ENCODE measurements at places on chromosomes 7 and 10. TPM values are rescaled to one million over a fixed set of nuclear protein-coding genes. Genes with fewer than 3 reads are reported as not detected.
A peak's percentile ranks its signal among the peaks of the same experiment; 100 is the strongest.

Gene ZNF239
- not detected for total RNA-seq

Gene SFRP4
- total RNA-seq = not detected

Gene GSAP
- total RNA-seq = 18.0 TPM

- H3K4me3 ChIP-seq = no peak overlapping the region
- H3K4me1 ChIP-seq = no peaks in the 10 kb centered on the region
- no peaks in the 10 kb centered on the region for H3K27me3 ChIP-seq
- no peak for DNase-seq
- no peaks in the 10 kb centered on the region for H3K36me3 ChIP-seq
- no peak overlapping the region for H3K27ac ChIP-seq
These were observed 291.6 kb upstream of the KIAA1217 start for GRCh38 chr10:23917251-23917840.

DNA sequence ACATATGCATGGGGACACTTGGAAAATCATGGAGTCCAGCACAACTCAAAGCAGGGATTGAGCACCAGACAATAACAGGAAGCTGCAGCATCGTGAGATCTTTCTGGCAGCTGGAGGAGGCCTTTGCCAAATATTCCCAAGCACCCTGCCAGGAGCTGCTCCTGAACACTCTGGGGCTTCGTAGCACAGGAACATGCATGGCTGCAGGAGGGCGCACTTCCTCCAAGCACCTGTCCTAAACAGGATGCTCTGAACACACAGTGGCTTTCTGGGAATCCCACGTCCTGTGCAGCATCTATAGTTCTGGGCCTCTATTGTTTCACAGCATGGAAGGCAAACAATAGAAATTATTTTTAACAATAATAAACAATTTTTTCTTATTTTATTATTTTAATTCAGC is 4.1 kb downstream of the ABLIM1 start:
- DNase-seq = no peak
- H3K27me3 ChIP-seq = peaks cover 5% of the 10 kb centered on the region

DNA sequence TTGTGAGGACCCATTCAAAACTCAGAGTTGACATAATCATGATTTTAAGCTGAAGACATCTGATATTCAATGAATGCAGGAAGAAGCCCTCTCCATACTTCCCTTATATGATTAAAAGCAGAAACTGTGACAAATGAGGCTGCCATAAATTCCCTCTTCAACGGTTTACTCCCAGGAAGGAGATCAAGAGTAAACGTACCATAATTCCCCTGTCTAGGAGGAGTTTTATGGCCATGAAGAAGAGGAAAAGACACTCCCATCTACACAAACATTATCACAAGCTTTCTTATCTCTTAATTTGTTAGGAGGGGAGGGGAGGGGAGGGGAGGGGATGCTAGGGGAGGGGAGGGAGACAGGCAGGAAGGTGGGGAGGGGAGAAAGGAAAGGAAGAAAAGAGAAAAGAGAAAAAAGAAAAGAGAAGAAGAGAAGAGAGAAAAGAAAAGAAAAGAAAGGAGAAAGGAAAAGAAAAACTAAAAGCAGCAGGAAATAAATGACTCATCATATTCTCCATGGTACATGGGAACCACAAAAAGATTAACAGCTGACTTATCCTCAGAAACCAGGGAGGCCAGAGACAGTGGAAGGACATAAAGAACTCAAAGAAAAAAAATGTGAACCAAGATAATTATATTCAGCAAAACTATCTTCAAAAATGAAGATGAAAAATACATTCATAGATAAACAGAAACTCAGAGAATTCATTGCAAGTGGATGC is 121.6 kb downstream of the ALOX5 start:
- peak overlapping the region; percentile 64 for H3K4me3 ChIP-seq
- peaks cover 32% of the 10 kb centered on the region for H3K4me1 ChIP-seq
- peak overlapping the region; percentile 94 for H3K27ac ChIP-seq
- H3K27me3 ChIP-seq = no peaks in the 10 kb centered on the region
- peaks cover 19% of the 10 kb centered on the region for H3K36me3 ChIP-seq

DNA sequence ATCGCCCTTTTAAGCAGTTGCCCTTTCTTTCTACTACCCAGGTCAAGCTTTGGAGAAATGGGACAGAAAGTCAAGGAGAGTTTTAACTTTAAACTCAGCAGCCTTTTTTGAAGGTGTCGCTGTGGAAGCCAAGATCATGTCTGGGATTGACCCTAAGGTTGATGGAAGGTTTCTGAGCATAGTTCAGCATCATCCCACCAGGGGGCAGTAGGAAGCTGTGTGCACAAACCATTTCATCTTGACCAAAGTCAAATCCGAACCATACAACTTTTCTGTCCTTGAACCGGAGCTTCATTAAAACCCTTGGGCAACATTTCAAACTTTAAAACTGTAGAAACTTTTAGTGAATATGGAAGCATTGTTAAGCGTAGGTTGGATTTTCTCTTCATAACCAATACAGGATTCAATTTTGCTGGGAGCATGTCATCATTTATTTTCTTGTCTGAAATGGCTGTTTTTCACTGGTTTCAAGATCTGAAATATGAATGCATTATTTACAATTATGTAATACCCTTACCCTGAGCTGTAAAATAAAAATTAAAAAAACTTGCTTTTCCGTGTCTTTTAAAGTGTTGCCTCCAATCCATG is 214.4 kb upstream of the KIAA1217 start:
- H3K4me1 ChIP-seq = no peaks in the 10 kb centered on the region
- no peaks in the 10 kb centered on the region for H3K27me3 ChIP-seq
- H3K36me3 ChIP-seq = no peaks in the 10 kb centered on the region
- no peak for DNase-seq

DNA sequence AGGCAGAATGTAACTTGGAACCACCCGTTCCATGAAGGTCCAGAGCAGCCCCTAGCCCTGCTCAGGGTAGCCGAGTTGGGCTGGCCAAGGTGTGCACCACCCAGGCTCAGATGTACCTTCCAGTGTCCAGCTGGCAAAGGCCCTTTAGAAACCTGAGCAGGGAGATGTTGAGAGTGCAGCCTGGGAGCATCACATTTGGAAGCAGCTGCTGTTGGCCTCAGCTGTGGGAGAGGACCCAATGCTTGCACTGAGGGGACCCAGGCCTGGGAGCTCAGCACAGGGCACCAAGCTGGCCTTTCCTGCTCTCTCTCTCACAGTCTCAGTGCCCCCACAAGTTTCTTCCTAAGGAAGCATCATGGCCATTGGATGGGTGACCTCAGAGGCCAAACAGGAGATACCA is 33.5 kb downstream of the ANXA8 start:
- peaks cover 7% of the 10 kb centered on the region for H3K36me3 ChIP-seq
- no peak overlapping the region for H3K27ac ChIP-seq
- peak; percentile 32 for DNase-seq
- H3K27me3 ChIP-seq = peaks cover 14% of the 10 kb centered on the region

GRCh38 chr7:121073463-121074099 is 85.1 kb downstream of the CPED1 start:
- no peak for DNase-seq
- H3K4me1 ChIP-seq = no peaks in the 10 kb centered on the region
- H3K36me3 ChIP-seq = no peaks in the 10 kb centered on the region
- no peak overlapping the region for H3K27ac ChIP-seq
